ENCODE measurements at places on chromosomes 13 and 19.

DNA sequence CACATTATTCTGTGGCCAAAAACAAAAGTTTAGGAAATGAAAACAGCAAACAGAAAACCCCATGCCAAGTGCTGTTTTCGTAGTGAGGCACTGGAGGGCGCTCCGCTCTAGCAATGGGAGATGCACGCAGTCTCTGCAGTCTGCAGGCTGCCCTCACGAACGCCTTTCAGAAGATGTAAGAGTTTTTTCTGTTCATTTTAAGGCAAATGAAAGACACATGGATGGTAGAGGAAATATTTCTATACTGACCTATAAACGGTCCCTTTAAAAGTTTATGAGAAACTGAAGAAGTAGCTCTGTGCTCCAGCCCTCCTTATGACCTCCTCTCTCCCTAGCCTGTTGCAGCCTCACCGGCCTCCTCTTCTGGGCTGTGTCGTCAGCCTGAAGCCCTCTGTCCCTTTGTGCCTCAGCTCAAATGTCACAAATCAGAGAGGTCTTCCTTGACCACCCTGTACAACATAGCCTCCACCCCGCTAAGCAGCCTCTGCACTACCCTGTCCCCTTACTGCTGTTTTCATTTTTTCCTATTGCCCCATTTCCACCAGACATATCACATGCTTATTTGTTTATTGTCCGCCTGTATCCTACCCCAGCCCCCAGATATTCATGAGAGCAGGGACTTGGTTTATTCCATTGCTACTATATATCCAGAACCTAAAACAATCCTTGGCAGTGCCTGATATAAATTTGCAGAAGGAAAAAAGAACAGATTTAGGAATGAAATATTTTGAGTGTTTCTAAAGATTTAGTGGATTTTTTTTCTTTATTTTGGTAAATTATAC is 116.4 kb downstream of the TM9SF2 start:
- DNase-seq, result no peak

- DNase-seq, result no peak
Observed at GRCh38 chr13:25215253-25215575, 43.1 kb upstream of the AMER2 start.

- DNase-seq, result no peak
Observed at GRCh38 chr13:106602178-106602577, 34.2 kb upstream of the ARGLU1 start.

DNA sequence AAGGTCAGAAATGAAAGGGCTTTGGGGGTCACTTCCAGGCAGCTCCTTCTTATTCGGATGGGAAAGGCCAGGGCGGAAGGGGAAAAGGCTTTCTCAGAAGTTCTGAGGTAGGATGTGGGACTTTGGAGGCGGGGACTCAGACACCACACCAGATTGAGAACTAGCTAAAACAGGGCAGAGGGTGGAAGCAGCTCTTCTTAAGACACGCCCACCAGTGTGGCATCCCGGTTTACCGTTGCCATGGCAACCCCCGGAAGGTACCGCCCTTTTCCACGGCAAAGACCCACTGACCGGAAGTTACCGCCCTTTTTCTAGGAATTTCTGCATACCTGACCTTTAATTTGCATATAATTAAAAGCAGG is 3.8 kb upstream of the LILRA5 start:
- no peak for DNase-seq

GRCh38 chr13:88429862-88430261 is 758.7 kb downstream of the SLITRK5 start:
- DNase-seq, result no peak

- peak; percentile 84 for DNase-seq
Observed at GRCh38 chr13:110382229-110382628, 75.1 kb downstream of the COL4A2 start.

DNA sequence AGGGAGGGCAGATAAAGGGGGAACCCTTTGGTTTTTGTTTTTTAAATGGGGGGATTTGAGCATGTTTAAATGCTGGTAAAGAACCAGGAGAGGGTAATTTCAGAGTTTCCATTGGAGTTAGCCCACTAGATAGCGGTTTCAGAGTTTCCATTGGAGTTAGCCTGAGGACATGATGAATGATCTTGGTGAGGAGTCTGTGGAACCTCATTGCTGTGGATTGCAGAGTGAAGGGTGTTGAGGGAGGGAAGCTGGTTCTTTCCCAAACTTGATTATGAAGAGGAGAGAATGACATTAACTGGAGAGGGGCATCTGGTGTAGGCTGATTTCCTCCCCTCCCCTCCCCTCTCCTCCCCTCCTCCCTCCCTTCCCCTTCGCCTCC is 5.0 kb downstream of the WASF3 start:
- no peak for DNase-seq

- no peak for DNase-seq
Observed at GRCh38 chr13:113746671-113747070, 12.4 kb upstream of the TMEM255B start.

DNA sequence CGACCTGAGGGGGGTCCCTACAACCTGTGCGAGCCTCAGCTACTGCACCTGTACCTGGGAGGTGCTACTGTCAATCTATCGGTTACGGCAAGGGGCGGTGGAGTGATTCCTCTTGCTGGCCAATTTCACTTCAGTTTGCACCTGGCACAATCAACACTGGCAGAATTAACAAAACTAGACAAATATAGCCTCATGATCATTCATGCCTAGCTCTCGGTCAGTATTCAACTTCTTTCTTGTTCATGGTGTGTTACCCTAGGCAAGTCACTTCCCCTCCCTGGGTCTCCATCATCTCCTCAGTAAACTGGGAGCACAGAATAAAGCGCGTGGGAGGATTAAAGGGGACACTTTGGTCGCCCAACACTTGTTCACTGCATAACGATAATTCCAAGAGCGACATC is 618 bp downstream of the HAUS8 start:
- DNase-seq, result no peak

DNA sequence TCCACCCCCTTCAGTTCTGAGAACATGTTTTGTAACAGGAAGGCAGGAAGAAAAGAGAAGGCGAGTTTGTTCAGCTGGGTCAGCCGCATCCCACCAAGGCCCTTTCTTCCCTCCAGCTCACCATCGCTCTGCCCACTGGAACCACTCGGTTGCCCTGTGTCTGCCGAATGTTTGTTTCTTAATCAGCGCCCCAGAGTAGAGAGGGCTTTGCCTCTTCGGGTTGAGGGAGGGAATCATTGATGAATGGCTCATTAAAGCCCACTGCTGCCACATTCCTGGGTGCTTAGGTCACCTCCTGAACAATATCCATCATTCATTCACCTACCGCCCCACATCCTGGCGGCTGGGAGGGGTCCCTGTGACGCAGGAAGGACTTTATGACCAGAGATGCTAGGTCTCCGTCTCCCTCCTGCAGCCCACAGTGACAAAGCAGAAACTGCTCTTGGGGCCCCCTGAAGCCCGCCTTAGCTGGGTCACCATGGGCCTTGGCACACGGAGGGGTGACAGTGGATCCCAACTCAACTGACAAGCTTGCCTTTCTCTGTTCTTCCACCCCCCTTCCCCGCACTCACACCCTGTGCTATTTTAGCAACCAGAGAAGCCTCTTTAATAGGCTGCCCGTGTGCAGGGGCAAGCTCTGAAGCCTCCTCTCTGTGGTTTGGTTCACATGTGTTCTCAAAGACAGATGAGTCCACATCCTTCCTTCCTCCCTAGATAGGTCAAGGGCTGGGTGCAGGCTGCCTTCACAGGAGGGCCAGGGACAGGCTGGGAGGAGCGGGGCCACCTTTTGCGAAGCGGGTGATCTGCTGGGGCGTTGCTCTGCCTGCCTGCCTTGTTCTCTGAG is 46.2 kb downstream of the ACTN4 start:
- DNase-seq, result no peak

DNA sequence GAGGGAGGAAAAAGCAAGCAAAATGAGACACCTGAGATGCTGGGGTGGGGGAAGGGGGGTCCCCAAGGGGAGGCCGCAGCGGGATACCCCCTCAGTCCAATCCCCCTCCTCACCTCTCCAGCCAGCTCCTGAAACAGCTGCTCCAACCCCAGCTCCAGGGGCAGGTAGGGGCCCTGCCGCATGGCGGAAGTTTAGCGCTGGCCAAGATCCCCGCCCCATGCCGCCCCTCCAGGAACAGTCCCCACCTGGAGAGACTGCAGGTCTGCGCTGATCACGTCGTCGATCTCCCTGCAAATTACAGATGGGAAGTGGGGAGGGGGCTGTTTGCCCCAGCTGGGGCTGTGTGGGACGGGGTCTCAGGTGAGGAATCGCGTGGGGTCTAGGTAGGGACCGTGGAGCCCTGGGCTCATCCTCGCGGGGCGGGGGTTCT is 9.0 kb downstream of the CAPN12 start:
- peak; percentile 34 for DNase-seq

- DNase-seq, result no peak
Observed at GRCh38 chr13:113884821-113885220, 20.9 kb upstream of the GAS6 start.

- no peak for DNase-seq
Observed at GRCh38 chr13:50291611-50292010, 276.4 kb downstream of the KCNRG start.

All from muscle of back (tissue), 13 donors.